Hepatic stellate cell (primary cell): ENCODE measurements at places on chromosomes 13 and 19.

GRCh38 chr19:44600466-44600865, 12.9 kb upstream of the IGSF23 start:
- no peak for DNase-seq

DNA sequence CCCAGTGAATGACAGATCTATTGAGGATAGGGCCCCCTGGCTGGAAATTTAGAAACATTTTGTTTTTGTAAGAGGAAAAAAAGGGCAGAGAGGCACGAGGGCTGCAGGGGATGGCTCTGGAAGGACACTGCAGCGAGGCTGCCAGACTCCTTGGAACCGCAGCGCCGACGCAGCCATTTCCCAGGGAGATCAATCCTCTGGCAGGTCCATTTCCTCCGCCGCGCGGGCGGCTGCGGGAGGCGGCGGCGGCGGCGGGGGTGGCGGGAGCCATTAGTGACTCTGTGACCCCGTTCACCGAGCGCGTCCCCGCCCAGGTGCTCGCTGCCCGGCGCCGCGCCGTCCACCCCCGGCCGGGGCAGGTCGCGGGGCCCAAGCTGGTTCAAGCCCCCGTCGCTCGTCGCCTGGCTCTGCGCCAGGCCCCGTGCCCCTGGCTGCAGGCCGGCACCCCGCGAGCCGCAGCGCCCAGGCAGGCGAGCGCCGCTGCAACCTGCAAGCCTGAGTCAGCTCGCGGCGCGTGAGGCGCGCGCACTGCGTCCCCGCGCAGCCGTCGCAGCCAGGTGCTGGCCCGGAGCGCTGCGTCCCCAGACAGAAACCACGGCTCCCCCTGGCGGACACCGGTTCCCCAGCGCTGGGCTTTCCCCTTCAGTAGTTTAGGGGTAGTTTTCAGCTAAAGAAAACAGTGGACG, 192.6 kb downstream of the KATNAL1 start:
- peak; percentile 82 for DNase-seq

- DNase-seq, result no peak
These were observed 22.0 kb upstream of the GPR18 start for GRCh38 chr13:99280166-99280565.

- DNase-seq, result no peak
These were observed 356.6 kb downstream of the TDRD3 start for GRCh38 chr13:60753641-60754040.

- DNase-seq, result peak; percentile 19
These were observed 37.4 kb downstream of the SCGB2B2 start for GRCh38 chr19:34639491-34640085.

DNA sequence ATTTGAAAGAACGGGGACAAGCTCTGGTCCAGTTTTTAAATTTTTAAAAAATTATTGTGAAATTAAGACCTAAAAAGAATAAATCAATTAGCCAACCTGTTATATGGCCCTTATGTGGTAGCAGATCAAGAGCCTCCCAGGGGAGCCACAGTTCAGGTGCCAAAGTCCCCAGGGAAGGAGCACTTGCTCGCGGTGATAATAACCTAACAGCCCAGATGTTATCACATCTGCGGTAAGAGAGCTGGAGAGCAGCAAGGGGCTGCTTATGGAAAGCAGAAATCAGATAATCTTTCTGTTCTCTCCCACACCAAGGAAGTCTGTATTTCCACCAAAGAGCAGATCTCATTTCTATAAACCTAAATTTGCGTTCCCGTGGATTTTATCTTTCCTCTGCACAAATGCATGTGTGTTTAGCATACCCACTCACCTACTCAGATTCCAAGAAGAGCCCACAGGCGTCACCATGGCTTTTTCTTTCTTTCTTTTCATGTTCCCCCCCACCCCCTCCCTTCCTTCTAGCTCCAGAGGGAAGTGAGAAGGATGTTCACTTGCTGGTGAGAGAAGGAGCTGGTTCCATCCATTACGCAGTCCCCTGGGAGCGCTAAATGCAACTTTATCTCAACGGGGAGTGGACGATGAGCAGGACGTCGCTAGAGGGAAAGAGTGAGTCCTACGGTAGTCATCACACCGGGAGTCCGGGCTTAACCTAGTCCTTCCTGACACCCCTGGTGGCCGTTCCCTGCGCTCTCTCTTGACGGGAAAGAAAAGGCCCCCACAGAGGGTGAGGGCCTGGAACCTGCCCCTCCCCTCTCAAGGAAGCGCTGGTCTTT, 1.6 kb upstream of the POU4F1 start:
- no peak for DNase-seq

GRCh38 chr19:11479090-11479897, 1.6 kb downstream of the ELAVL3 start:
- DNase-seq, result no peak

DNA sequence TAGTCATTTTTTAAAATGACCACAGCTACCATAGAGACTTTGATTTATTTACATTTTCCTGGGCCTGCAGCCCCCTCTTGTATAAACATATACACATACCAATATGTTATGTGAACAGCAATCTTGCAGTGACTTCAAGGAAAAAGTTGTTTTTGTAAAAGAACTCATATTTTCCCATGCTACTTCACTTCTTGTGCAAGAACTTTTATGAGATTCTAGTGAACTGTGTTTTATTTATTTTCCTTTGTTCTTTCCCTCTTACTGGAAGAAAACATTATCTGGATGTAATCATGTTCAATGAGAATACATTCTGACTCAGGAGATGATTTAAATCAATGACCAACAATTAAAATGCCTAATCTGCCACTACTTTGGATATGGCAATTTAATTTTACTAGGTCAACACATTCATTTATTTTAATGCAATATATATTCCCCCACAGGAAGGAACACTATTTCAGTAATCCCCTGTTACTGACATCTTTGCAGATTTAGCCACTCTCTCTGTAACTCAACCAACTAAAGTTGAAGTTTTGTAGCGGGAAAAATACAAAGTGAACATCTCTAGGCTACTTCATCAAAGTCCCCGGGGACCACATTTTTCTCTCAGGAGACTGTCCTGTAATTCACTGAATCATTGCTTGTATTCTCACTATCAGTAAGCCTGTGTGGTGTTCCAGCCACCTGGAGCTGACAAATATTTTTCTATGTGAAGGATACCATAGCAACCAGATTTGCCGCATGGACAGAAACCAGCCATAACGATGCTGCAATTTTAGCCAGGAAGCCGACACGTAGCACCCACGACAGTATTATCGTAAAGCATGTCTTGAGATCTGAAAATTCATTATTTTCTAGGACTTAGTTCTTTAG, 90.5 kb downstream of the STARD13 start:
- DNase-seq, result peak; percentile 47

DNA sequence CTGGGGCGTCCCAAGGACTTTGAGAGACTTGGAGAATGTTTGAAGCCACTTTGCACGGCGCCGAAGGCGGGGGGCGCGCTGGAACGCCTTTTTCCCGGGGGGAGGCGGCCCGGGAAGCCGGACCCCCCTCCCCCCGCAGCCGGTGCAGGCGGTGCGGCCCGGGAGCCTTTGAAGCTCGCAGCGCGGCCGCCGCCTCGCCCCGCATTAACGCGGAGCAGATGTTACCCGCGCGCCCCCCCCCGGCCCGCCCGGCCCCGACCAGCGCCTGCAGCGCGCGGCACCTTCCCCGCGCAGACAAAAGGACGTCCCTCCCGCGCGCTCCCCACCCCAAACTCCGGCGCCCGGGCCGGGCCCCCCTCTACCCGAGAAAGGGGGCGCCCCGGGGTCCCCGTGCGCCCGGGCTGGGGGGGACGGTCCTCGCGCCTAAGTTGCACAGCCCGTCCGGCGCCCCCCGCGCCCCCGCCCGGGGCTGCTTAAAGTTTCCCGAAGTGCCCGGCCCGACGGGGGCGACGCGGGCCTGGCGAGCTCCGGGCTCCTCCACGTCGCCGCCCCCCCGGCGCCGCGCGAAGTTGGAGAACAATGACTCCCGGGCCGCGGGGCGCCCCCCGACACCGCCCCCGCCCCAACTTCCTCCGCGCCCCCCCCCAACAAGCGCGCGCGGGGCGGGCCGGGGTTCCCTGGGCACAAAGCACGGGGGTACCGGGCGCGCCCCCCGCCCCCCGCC, 685 bp downstream of the TCF3 start:
- peak; percentile 59 for DNase-seq

DNA sequence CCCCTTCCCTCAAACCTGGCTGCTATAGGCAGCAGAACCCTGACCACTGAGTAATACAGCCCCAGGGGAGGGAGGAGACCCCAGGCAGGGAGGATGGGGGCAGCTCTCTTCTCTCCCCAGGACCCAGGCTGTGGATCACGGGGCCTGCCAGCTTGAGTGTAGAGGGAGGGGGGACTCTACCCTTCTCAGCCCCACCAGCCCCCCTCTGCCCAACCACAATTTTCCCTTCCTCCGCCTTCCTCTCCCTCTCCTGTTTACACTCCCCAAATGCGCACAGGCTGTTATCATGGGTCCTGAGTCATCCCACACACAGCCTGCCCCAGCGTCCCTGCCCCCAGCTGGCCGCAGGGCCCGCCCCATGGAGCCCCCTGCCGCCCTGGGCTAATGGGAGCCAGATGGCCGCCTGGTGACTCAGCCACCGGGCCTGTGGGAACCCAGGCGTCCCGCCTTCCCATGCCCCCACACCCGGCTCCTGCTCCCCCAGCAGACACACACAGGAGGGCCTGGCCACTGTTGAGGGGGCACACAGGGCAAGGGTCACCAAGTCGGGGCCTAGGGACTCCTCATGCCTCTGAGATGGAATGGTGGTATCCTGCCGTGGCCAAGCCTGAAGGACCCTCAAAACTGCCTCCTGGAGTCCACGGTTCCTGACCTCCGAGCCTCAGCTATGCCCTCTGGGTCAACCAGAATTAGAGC, 13.6 kb downstream of the CCDC97 start:
- peak; percentile 98 for DNase-seq

DNA sequence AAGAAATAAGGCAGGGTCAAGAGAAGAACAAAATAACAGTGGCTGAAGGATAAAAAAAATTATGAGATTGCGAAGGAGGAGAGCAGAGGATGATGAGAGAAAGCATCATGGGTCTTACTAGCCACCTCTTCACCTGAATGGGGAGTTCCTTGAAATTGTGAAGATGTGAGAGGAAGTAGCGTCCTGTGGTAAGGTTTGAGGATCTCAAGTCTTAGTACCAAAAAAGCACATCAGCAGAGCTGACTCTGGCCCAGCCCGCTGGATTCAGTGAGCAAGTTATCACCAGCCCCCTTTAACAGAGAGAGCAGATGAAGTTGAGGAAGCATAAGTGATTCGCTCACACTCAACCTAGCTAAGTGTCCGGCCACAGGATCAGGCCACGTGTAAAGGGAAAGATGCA, 61.8 kb downstream of the RXFP2 start:
- DNase-seq, result no peak

DNA sequence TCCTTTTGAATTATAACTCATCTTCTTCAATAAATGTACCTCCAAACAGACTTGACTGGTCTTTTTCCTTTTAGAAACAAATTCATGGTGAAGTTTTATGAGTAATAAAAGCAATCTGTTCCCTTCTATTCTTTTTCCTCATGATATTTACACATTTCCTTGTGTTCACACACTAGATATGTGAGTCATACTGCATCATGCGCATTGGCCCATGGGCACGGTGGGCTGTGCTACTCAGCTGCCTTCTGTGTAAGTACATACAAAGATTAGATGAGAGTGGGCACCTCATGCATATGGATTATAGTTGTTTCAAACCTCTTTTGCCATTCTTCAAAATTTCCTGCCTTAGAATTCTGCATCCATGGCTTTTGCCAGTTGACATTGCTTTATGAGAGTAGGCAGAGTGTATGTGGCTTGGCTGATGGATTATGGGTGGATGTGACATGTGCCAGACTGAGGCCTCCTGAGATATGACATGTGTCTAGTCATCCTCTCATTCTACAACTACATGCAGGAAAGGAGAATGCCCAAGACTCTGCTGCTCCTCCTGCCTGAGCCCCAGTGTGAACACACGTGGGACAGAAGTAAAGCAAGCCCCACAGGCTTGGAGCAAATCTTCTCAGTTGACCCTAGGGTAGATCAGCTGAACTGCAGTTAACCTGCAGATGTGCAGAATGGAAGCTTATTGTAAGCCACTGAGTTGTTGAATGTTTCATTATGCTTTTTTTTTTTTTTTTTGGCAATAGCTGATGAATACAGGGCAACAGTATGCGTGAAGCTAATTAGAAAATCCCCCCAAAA, 109.9 kb downstream of the RBM26 start:
- DNase-seq, result no peak

- no peak for DNase-seq
These were observed 365.9 kb downstream of the FGF14 start for GRCh38 chr13:102035969-102036368.

- no peak for DNase-seq
These were observed 383.4 kb downstream of the ZNF536 start for GRCh38 chr19:30755581-30755980.

DNA sequence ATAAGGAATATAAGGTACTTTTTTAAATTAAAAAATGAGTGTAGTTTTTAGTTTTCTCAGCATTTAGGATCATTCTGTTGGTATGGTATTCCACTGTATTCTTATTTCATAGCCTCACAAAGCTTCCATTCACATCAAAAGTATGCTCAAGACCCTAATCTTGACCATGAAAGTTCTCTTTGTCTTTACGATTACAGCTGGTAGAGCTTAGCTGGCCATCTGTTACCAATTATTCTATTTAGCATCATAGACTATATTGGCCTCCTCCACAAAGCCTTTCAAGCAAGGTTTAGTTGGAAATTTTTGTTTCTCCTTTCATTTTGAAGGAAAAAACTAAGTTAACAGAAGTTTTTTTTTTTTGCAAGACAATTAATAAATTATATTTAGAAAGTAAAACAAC, 245.1 kb downstream of the KCTD12 start:
- DNase-seq, result no peak

GRCh38 chr13:114070098-114070799, 62.2 kb downstream of the RASA3 start:
- no peak for DNase-seq

GRCh38 chr13:33287142-33287882, 1.8 kb upstream of the STARD13 start:
- no peak for DNase-seq

GRCh38 chr19:1225440-1226226, 12.2 kb downstream of the CBARP start:
- DNase-seq, result no peak

DNA sequence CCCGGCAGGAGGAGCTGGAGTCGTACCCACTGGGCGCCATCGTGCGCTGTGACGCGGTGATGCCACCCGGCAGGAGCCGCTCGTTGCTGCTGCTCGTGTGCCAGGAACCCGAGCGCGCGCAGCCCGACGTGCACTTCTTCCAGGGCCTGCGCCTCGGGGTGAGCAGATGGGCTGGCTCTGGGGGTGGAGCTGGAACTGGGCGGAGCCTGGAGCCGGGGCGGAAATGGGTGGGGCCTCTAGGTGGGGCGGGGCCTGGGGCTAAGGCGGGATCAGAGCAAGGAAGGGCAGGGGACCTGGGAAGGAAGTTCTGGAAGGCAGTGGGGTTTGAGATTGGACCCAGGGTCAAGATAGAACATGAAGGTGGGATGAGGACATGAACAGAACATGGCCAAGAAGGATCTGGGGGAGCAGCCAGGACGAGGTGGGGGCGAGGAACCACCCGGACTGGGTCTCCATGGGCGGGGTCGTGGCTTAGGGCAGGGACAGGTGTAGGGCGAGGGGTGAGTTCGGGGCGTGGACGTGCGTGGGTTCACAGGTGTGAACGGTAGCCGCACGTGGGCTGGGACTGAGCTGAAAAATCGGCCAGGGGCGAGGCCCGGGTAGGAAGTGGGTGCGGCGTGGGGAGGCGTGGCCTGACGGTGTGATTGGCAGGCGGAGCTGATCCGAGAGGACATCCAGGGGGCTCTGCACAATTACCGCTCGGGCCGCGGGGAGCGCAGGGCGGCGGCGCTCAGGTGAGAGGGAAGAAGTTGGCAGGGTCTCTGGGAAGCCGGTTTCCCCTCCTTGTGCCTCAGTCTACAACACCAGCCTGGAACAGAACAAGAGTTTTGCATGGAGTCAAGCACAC, 4.7 kb downstream of the EPS8L1 start:
- DNase-seq, result peak; percentile 84
